Temporal lobe (tissue), 4 donors: ENCODE measurements at places on chromosomes 6 and 20. TPM values are rescaled to one million over a fixed set of nuclear protein-coding genes. Genes with fewer than 3 reads are reported as not detected.

The PPIL6 gene
- 21.1 TPM for total RNA-seq

The TPD52L2 gene
- total RNA-seq = 22.6 TPM

The APOBEC2 gene
- total RNA-seq = not detected

The GSTA2 gene
- total RNA-seq = not detected

The KIF6 gene
- total RNA-seq = 0.98 TPM

The DUSP15 gene
- total RNA-seq = 4.4 TPM

The RFX6 gene
- not detected for total RNA-seq

The CCDC170 gene
- 0.74 TPM for total RNA-seq

The PGC gene
- total RNA-seq = 0.49 TPM

The FABP7 gene
- total RNA-seq = 630 TPM

The SLC22A7 gene
- total RNA-seq = 0.25 TPM

The RNF5 gene
- total RNA-seq = 61.5 TPM

The HDGFL1 gene
- under 0.01 TPM for total RNA-seq

The SULF2 gene
- total RNA-seq = 36.4 TPM

The ENPP1 gene
- 0.74 TPM for total RNA-seq

The MAN1A1 gene
- 18.2 TPM for total RNA-seq

The TREML2 gene
- total RNA-seq = under 0.01 TPM

The VSX1 gene
- total RNA-seq = under 0.01 TPM

The TRAM2 gene
- total RNA-seq = 2.5 TPM

The GDAP1L1 gene
- 98.6 TPM for total RNA-seq

The GPR63 gene
- total RNA-seq = 8.6 TPM

The MMP24 gene
- 75.0 TPM for total RNA-seq

The ZBTB46 gene
- total RNA-seq = 18.7 TPM

The ANGPT4 gene
- total RNA-seq = not detected

The SIRPB2 gene
- 0.49 TPM for total RNA-seq

The PIM1 gene
- total RNA-seq = 13.5 TPM

The KHDC1L gene
- 0.49 TPM for total RNA-seq

The SLC35D3 gene
- total RNA-seq = 0.25 TPM

The ZC3H12D gene
- total RNA-seq = 0.74 TPM

The DDO gene
- total RNA-seq = 0.25 TPM

The LY6G6F gene
- not detected for total RNA-seq

The SNAP25 gene
- 113 TPM for total RNA-seq

The TRIM40 gene
- total RNA-seq = not detected

The AVP gene
- not detected for total RNA-seq

The NHLRC1 gene
- total RNA-seq = 1.2 TPM

The NKX2-2 gene
- total RNA-seq = 0.98 TPM

The USP49 gene
- total RNA-seq = 14.5 TPM

The CLVS2 gene
- total RNA-seq = 43.3 TPM

The SCP2D1 gene
- not detected for total RNA-seq

The CRISP3 gene
- total RNA-seq = not detected
